ENCODE measurements at places on chromosomes 12 and 14.

DNA sequence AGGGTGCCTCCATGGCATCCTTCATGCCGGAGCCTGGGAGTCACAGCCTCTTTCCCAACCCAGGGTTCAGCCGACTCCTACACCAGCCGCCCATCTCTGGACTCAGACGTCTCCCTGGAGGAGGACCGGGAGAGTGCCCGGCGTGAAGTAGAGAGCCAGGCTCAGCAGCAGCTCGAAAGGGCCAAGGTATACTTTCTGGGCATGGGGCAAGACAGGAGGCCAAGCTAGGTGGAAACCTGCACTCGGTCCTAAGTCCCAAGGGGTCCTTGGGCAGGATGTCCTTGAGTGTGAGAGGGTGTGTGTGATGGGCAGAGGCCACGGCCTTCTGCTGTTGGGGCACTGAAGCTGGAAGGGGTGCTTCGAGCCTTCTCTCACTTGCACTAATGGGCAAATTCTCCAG, 5.0 kb downstream of the CACNB3 start:
- no peak for ATAC-seq

GRCh38 chr14:101503431-101504095, 57.7 kb upstream of the DIO3 start:
- ATAC-seq: no peak

GRCh38 chr14:103451401-103451800, 66.2 kb downstream of the MARK3 start:
- no peak for ATAC-seq

- ATAC-seq: no peak
Observed at GRCh38 chr12:7072035-7072434, 11.5 kb downstream of the C1S start.

DNA sequence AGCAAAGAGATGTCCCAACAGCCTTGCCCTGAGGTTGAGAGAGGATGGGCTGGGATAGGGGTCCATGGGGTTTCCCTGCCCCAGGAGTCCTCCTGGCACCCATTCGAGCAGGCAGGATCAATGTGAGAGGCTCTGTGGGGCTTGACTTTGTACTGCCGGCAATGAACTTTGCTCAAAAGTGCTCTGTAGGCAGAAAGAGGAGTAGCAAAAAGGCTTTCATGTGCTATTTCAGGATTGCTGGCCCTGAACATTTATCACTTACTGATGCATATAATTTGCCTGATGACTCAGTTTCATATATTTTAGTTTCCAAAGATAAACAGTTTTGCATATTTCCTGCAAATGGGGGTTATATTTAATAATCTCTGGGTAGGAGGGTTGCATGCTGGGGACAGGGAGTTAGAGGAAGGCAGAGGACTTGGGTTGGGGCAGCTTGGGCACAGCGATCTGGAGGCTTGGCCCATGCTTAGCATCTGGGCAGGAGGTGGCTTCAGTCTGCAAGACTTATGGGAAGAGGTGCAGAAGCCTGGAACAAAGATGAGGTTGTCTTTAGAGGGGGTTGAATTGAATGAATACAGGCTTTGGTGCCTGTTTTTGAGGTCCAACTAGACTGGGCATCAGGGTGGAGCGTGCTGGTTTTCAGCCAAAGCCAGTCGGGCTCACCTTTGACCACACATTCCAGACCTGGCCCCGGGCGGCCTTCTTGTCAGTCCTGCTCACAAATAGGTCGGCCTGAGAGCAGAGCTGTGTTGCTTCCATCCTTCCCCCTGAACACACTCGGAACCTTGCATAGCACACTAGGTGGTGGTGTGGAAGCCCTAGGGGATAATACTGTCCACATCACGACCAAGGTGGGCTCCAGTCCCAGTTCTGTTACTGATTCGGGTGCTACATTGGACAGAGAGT, 101.4 kb downstream of the PAPOLA start:
- no peak for ATAC-seq

- peak; percentile 24 for ATAC-seq
Observed at GRCh38 chr12:40107803-40108620, 2.1 kb upstream of the SLC2A13 start.

DNA sequence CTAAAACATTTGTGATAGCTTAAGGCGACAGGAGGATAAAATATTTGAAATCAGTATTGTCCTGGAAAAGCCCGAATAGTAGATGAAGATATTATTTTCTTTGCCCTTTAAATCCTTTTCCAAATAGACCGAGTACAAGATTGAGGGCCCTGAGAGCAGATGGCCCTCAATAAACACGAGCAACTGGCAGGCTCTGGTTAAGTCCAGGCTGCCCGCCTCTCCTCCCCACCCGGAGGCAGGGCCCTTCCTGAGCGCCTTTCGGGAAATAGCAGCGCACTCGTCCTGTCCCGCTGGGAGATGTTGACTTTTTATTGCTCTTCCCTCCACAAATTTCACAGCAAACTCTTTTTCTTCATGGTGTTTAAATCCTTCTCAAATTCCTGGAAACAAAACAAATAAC, 50.8 kb upstream of the MAX start:
- ATAC-seq: no peak

DNA sequence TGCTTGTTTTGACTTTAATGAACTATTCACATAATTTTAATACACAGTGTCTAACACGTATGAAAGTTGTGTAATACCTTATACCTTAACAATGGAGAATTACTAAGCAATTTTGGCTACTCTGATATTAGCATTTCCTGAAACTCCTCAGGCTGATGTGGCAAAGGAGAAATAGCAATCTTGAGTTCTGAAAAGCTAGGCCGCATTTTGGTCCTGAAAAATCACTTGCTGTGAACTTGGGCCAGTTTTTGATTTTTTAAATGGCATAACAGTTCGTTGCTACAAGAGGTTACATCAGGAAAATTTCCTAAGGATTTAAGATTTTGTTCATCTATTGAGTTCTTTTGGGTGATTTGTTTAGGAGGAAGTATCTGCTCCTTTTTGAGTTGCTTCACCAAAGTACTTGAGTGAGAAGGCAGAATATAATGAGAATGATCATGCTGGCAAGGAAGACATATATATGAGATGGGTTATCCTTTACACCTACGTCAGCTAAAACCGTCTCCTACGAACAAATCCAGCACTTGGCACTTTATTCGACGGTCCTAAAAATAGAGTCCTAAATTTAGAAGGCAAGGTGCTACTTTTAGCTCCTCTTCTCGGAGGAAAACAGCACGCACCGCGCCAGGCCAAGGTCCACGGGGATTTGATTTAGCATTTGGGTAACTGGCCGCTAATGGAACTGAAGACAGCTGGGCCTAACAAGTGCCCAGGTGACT, 32.2 kb downstream of the MIA2 start:
- ATAC-seq: no peak

- ATAC-seq: peak; percentile 18
Observed at GRCh38 chr12:50633955-50634354, 129.2 kb downstream of the DIP2B start.

GRCh38 chr12:123696207-123696606, 15.9 kb upstream of the ATP6V0A2 start:
- ATAC-seq: no peak

GRCh38 chr12:3376779-3377455, 114.1 kb upstream of the PRMT8 start:
- ATAC-seq: no peak

- no peak for ATAC-seq
Observed at GRCh38 chr12:113221997-113222729, 899 bp downstream of the TPCN1 start.

DNA sequence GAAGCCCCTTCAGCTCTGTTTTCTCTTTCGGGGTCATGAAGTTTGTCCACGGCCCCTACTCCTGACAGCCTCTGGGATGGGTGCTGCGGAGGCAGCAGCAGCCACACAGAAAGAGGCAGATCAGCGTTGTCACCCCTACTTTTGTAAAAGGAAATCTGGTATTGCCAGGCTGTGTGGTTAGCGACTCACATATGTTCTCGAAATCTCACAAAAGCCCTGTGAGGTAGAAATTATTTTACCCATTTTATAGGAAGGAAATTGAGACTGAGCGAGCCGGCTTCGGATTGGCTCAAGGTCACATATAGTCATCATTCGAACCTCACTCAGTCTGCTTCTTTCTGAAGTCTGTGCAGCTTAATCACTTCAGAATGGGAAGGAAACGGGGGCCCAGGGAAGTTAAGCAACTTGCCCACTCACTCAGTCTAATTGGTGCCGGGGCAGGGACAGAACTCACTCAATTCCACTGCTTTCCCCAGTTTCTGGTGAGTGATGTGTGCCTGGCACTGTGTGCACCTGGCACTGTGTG, 1.1 kb upstream of the CKAP4 start:
- peak; percentile 47 for ATAC-seq

DNA sequence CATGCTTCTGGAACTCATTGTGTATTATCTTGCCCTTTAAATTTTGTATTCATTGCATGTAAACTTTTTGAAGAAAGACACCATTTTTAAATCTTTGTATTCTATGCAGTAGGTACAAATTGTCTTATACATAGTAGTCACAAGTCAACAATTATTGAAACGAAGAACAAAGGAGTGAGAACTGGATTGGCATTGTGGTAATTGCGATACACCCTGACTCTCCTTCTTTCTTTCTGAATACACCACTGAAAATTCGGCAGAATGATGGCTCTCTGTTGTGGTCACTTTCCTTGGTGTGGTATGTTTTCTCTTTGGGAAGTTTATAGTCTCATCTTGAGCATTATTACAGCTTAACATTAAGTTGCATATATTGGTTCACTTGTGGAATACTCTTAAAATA, 34.1 kb downstream of the SLC16A7 start:
- peak; percentile 61 for ATAC-seq

DNA sequence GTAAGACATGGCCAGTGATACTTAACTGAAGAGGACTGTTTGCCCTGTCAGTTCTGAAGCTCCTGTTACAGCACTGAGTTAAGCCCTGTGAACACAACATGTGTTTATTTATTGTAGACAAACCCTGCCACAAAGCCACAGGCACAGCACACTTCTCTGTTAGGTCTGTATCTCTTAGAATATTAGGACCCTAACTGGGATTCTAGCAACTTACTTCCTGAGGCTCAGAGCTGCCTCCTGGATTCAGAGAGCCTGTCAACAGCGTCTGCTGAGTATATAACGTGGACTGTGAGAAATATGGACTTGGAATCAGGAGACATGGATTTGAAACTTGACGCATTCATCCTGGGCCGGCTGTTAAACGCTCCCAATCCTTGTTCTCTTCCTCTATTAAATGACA, 135.0 kb upstream of the HIF1A start:
- ATAC-seq: no peak

GRCh38 chr12:79252358-79253075, 387.9 kb downstream of the SYT1 start:
- ATAC-seq: no peak

- peak; percentile 82 for ATAC-seq
Observed at GRCh38 chr14:71472356-71473340, 459.6 kb upstream of the RGS6 start.

GRCh38 chr14:106564058-106564643, 1037.8 kb downstream of the TMEM121 start:
- ATAC-seq: peak; percentile 68

DNA sequence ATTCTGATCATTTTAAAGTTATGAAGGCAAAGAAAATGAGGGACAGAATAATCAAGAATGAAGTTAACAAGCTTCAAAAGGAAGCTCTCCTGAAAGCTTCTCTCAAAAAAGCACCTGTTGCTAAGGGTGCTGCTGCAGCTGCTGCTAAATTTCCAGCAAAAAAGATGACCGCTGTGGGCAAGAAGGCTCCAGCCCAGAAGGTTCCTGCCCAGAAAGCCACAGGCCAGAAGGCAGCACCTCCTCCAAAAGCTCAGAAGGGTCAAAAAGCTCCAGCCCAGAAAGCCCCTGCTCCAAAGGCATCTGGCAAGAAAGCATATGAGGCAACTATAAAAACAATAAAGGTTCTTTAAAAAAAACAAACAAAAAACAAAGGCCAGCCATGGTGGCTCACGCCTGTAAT, 52.7 kb upstream of the NR2C1 start:
- no peak for ATAC-seq

DNA sequence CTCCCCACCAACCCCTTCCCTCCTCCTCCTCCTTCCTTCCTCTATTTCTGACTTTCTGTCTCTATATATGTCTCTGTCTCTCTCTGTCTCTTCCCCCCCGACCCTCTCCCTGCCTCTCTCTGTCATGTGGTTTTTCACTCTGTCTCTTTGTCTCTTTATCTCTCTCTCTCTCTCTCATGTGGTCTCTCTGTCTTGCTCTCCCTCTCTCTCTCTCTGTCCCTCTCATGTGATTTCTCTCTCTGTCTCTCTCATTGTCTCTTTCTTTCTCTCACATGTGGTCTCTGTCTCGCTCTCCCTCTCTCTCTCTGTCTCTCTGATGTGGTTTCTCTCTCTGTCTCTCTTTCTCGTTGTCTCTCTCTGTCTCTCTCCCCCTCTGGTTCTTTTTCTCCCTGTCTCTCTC, 59.3 kb downstream of the PHETA1 start:
- ATAC-seq: no peak

Data from activated T-helper 17 cell treated with anti-CD3 and anti-CD28 coated beads, Interleukin-2, amount 50 U/mL, for 72 hours (primary cell).